Stomach (tissue), 19 donors: ENCODE measurements at places on chromosomes 4 and X. TPM values are rescaled to one million over a fixed set of nuclear protein-coding genes. Genes with fewer than 3 reads are reported as not detected.

The KLHL4 gene
- 3.1 TPM for total RNA-seq

GRCh38 chrX:65894133-65894532 lies 145.7 kb downstream of the VSIG4 start:
- H3K27ac ChIP-seq = no peak overlapping the region
- H3K4me3 ChIP-seq = no peak overlapping the region
- no peaks in the 10 kb centered on the region for H3K27me3 ChIP-seq
- no peaks in the 10 kb centered on the region for H3K36me3 ChIP-seq
- no peaks in the 10 kb centered on the region for H3K4me1 ChIP-seq

DNA sequence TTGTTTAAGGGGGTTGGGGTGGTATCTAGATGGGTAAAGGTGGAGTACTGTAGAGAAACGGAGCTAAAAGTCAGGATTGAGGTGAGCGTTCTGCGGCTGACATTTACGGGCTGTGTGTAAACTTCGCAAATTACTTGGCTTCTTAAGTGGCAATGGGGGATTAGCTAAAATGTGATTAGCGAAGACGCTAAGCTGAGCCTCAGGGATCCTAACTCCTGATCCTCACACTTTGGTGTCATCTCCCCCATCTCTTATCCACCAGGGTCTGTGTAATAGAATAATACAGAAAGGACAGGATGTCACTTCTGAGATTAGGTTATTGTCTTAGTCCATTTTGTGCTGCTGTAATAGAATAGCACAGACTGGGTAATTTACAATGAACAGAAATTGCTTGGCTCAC lies 10.6 kb upstream of the FAT1 start:
- H3K4me3 ChIP-seq = no peak overlapping the region
- no peak for DNase-seq
- H3K36me3 ChIP-seq = no peaks in the 10 kb centered on the region
- no peaks in the 10 kb centered on the region for H3K4me1 ChIP-seq
- H3K27me3 ChIP-seq = no peaks in the 10 kb centered on the region

- no peaks in the 10 kb centered on the region for H3K27me3 ChIP-seq
- no peak overlapping the region for H3K4me3 ChIP-seq
- H3K27ac ChIP-seq = no peak overlapping the region
- H3K36me3 ChIP-seq = no peaks in the 10 kb centered on the region
Observed at GRCh38 chr4:28010577-28011240, 1150.1 kb downstream of the STIM2 start.

DNA sequence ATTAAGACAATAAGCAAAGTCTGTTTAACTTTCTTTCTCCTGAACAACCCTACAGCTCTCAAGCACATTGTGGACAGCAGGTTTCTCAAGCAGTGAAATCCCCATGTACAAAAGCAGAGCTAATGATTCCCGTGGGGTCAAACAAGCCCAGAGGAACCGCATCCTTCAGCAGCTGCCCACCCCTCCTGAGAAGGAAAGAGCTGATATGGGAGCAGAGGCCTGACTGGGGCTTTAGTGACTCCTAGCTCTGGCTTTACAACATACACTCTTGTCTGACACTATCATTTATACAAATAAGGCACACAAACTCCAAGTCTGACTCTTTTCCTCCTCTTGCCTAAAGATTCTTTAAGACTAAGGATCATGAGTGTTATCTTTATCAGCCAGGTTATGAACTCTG lies 32.8 kb downstream of the HDAC8 start:
- no peak overlapping the region for H3K27ac ChIP-seq
- H3K4me1 ChIP-seq = no peaks in the 10 kb centered on the region
- no peaks in the 10 kb centered on the region for H3K36me3 ChIP-seq
- H3K27me3 ChIP-seq = no peaks in the 10 kb centered on the region
- DNase-seq = no peak
- H3K4me3 ChIP-seq = no peak overlapping the region

DNA sequence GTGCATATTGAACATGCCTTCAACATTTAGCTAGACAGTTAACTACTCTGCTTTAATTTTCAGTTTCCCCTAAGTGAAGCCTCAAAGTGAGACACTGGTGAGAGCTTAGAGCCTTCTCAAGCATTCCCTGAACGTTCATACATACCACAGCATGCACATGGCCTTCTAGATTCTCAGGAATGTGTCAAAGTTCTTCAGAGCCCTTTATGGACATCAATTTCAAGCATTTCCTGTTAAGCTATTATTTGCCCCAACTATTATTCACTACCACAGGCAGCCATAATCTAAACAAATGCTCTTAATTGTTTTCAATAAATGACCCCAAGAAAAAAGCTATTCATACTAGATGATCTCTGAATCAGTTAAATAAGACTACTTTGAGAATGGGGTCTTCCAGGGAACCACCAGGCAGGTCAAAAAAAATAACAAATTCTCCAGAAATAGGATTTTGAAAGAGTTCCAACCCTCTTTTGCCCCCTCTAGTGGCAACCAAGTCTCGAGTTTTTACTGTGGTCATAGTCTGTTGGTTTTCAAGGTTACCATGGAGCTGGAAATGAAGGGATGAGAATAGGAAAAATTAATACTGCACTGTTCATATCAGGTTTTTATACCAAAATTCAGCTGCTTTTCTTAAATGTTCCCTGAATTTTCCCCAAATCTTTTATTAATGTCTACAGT lies 235.4 kb downstream of the RAB28 start:
- H3K4me1 ChIP-seq = no peaks in the 10 kb centered on the region
- DNase-seq = no peak
- no peaks in the 10 kb centered on the region for H3K27me3 ChIP-seq
- no peak overlapping the region for H3K27ac ChIP-seq
- no peaks in the 10 kb centered on the region for H3K36me3 ChIP-seq

The PDE6B gene
- not detected for total RNA-seq

GRCh38 chr4:47104986-47105385 lies 73.6 kb downstream of the GABRB1 start:
- H3K27me3 ChIP-seq = no peaks in the 10 kb centered on the region
- no peak overlapping the region for H3K27ac ChIP-seq
- no peaks in the 10 kb centered on the region for H3K36me3 ChIP-seq

GRCh38 chr4:15234856-15235126 lies 193.0 kb upstream of the C1QTNF7 start:
- H3K27ac ChIP-seq = peak overlapping the region; percentile 60
- no peaks in the 10 kb centered on the region for H3K36me3 ChIP-seq
- H3K4me1 ChIP-seq = no peaks in the 10 kb centered on the region
- H3K4me3 ChIP-seq = no peak overlapping the region

GRCh38 chr4:111269439-111269838 lies 646.6 kb upstream of the PITX2 start:
- no peaks in the 10 kb centered on the region for H3K36me3 ChIP-seq
- no peak overlapping the region for H3K27ac ChIP-seq
- H3K27me3 ChIP-seq = no peaks in the 10 kb centered on the region
- DNase-seq = no peak
- no peaks in the 10 kb centered on the region for H3K4me1 ChIP-seq

DNA sequence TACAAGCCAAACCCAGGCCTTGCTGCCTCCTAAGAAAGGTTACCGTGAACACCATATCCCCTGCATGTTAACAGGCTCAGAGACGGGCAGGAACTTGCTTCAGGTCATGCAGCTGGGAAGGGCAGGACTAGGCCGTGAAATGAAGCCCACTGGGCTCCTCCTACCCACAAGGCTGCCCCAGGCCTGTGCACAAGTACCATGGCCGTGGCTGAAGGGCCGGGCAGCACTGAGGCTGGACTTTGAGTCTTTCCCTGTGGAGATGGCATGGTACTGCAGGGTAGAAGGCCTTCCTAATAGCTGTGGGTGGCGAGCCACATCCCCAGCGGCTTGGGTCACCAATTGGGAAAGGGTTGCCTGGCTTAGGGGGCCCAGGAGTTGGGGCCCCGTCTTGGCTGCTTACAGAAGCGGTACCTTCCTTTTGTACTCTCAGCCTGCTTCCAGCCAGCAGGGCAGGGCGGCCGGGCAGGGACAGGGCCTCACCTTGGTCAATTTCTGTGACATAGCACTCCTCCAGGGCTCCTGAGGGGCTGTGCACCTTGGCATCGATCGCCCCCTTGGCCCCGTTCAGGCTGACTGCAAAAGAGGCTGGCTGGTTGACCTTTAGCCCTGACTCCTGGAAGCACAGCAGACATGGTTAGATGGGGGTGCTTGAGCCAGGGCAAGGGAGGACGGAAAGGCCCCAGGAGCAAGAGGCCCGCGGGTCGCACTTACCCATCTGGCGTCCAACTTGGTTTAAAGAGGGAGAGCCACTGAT lies 23.8 kb downstream of the FLNA start:
- no peaks in the 10 kb centered on the region for H3K27me3 ChIP-seq
- H3K36me3 ChIP-seq = peaks cover 76% of the 10 kb centered on the region
- DNase-seq = no peak

DNA sequence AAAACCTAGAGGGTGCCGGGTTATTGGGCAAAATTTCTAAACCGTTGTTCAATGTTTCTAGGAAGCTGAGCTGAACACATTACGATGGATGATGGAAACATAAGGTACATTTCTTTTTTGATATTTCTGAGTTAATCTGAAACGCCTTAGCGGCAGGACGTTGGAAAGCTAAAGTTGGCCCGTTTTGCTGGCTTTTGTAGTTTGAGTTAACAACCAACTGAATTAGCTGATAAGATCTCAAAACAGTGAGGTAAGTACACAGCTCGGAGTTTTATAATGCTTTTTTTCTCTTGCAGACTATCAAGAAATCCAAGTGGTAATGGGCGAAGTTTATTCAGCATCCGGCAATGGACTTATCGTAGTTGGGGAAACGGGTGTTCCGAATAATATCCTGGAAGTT lies 73.5 kb downstream of the PRSS12 start:
- H3K4me3 ChIP-seq = peak overlapping the region; percentile 67
- no peaks in the 10 kb centered on the region for H3K27me3 ChIP-seq
- peaks cover 38% of the 10 kb centered on the region for H3K4me1 ChIP-seq
- DNase-seq = peak; percentile 16
- H3K27ac ChIP-seq = peak overlapping the region; percentile 96
- no peaks in the 10 kb centered on the region for H3K36me3 ChIP-seq

The DGAT2L6 gene
- not detected for total RNA-seq

The SLC6A14 gene
- not detected for total RNA-seq

The SHISA3 gene
- total RNA-seq = 4.9 TPM

The UGT2B10 gene
- total RNA-seq = not detected

GRCh38 chrX:87975365-87975764 lies 457.8 kb downstream of the KLHL4 start:
- no peak for DNase-seq
- H3K4me1 ChIP-seq = no peaks in the 10 kb centered on the region
- H3K36me3 ChIP-seq = no peaks in the 10 kb centered on the region
- H3K27ac ChIP-seq = no peak overlapping the region
- no peaks in the 10 kb centered on the region for H3K27me3 ChIP-seq
- H3K4me3 ChIP-seq = no peak overlapping the region

DNA sequence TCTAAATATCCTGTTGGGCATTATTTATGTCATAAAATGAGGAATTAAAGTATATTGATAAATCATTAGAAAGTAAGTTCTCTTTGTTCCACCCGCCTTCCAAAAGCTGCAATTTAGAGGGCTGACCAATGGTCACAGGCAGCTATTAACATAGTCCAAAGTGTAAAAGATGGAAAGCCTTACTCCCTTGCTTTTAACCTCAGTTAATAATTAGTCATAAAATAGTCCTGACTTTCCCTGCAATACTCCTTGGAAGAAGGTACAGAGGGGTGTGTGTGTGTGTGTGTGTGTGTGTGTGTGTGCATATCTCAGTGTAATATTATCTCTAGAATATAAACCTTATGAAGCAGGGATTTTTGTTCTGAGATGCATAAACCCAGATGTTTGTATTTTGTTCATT lies 275.4 kb downstream of the FAT4 start:
- H3K27me3 ChIP-seq = no peaks in the 10 kb centered on the region
- H3K27ac ChIP-seq = no peak overlapping the region
- DNase-seq = no peak
- H3K36me3 ChIP-seq = no peaks in the 10 kb centered on the region

The TMEM154 gene
- 5.5 TPM for total RNA-seq

DNA sequence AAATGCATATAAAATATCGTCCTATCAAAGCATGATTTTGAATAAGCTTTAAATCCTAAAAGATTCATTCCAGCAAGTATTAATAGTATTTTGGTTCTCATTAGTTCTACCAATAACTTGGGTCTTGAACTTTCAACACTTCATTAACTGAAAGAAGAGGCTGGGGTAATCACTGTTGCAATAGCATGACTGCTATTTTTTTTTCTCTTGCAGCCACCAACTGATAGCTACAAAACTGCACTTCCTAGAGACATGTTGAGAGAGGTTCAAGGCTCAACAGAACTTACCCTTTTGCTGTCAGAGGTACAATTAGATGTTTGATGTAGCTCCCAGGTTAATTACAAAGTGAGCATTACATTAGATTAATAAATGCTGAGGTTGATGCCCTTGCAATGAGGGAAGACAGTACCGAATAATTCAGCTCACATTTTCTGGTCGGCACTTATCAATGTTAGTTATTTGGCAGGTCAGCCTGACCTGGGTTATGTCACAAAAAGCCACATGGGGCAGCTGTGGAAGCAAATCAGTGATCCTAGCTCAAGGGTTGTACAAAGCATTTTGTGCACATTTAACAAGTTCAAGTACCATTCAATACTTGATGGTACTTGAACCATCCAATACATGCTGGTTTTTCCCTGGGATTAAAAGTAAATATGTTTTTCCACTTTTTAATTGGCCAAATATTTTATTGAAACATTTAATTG lies 29.9 kb upstream of the TET2 start:
- DNase-seq = no peak
- no peaks in the 10 kb centered on the region for H3K27me3 ChIP-seq
- no peak overlapping the region for H3K4me3 ChIP-seq
- no peaks in the 10 kb centered on the region for H3K36me3 ChIP-seq

GRCh38 chr4:4672402-4672801 lies 130.6 kb upstream of the STX18 start:
- no peak for DNase-seq
- H3K36me3 ChIP-seq = no peaks in the 10 kb centered on the region
- H3K4me3 ChIP-seq = no peak overlapping the region
- no peaks in the 10 kb centered on the region for H3K27me3 ChIP-seq
- peaks cover under 1% of the 10 kb centered on the region for H3K4me1 ChIP-seq

DNA sequence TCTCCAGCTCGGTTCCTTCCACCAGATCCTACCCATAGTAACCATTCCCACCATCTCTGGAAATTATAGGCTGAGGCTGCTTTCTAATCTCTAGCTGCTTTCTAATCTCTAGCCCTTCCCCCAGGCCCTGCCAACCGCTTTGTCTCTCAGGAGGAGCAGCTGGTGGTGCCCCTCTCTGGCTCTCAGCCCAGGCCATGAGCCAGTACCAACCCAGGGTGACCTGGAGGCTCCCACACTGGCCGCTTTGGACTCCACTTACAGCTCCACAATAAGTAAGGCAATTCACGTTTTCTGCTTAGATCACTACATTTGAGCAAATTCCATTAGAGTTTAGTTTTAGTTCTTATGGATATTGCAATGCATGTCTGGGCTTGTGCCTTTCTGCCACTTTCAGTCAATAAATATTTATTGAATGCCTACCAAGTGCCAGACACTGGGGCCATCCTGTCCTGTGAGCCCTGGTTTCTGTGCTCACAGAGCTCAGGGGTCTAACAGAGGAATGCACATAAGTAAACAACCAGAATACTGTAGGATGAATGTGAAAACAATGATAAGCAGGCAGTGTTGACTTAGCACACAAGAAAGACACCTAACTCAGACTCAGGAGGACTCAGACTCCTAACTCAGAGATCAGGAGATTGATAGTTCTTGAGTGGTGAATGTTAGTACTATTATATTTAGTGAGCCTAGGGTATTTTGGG lies 38.9 kb downstream of the SMC1A start:
- H3K4me1 ChIP-seq = no peaks in the 10 kb centered on the region
- peaks cover 73% of the 10 kb centered on the region for H3K36me3 ChIP-seq
- H3K4me3 ChIP-seq = no peak overlapping the region
- H3K27ac ChIP-seq = no peak overlapping the region

The WDFY3 gene
- total RNA-seq = 42.4 TPM
